Urothelium cell line (cell line): ENCODE measurements at places on chromosomes 11 and 22.

DNA sequence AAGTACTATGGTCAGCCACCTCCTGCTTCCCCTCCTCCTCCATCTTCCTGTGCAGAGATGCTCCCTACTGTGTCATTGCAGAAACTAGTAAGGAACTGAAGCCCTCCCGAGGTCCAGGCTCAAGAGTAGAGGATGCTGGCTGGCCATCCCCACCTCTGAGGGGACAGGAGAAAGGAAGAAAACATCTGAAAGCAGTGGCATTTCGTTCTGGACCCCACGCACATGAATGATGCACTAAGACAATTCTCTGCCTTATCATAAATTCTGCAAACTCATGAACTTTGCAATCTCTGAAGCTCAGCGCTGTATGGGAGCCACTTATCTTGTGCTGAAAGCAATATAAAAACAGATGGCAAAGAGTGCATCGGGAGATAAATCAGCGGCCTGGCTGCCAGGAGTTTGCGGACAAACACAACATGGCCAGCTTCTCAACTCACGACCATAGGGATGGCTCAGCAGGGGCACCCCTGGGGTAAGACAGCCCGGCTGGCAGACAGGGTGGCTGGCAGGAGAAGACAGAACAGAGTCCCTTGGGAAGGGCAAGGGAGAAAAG, 306.4 kb downstream of the NXPE2 start:
- DNase-seq, result no peak

DNA sequence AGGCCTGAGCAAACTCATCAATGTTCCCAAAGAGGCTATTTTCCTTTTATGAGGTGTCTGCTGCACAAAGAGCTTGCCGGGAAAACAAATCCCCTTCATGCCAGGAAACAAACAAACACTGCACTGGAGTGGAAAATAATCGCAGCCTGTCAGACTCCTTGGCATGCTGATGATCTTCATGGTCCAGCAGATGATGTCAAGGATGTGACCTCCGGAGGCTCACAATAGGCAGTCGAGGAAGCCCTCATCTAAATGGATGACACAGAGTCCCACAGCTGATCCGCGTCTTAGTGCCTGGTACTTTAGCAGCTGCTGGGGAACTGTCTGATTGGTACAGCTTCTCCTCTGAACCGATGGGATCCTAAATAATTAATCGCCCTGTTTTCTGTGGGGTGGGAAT, 187.6 kb downstream of the TENM4 start:
- no peak for DNase-seq

GRCh38 chr11:11985954-11986949, 22.2 kb downstream of the DKK3 start:
- no peak for DNase-seq

GRCh38 chr22:24836282-24836681, 30.3 kb downstream of the SGSM1 start:
- no peak for DNase-seq

- DNase-seq, result no peak
Observed at GRCh38 chr22:19149991-19150390, at the start of gene GSC2. TSS of gene GSC2 (minus strand) at chr22:19150292. CDS start at chr22:19150283, 9 bp downstream.

DNA sequence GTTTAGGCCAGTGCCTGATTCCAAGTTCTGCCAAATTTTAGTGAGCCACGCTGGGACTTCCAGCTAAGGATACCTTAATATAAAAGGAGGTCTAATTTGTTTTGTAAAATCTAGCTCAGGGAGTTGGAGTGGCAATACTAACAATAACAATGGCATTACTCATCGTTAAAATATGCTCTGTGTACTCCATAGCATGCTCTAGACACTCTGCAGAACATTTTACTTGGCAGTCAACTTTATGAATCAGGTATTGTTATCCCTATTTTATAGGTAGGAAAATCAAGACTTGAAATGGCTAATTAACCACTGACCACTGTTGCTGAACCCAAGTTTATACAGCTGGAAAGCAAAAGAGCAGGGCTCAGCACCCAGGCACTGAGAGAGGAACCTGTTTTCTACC, 485.0 kb upstream of the KIRREL3 start:
- peak; percentile 64 for DNase-seq

- DNase-seq, result peak; percentile 17
Observed at GRCh38 chr11:27242591-27242990, 120.4 kb downstream of the CCDC34 start.

DNA sequence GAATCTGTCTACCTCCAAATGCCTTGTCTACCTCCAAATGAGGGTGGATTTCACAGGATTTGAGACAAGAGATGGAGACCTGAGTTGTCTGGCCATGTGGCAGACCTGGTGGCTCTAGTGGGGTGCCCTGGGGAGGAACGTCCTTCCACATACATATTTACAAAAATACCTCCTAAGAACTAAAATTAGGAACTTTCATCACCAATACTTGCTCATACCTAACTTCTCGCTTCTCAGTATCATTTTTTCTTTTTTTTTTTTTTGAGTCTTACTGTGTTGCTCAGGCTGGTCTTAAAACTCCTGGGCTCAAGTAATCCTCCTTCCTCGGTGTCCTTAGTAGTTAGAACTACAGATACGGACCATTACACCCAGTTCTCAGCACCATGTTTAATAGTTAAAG, 117.9 kb downstream of the MED15 start:
- no peak for DNase-seq
